ENCODE measurements at places on chromosomes 6 and 20.

DNA sequence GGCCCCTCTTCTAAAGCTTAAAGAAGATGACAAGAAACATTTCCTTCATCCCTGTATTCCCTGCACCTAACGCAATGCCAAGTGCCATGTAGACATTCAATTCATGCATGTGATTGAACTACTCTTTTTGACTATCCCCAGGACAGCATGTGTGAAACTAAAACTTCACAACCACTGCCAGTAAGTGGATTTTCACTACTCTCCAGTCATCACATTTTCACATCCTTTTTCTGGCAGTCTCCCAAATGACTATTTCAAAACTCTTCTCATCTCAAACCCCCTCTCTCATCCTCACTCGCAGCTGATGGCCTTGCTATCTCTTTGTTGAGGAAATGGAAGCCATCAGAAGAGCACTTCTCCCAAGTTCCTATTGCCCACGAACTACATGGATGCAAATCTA, 122.6 kb downstream of the OPRM1 start:
- no peak for DNase-seq

DNA sequence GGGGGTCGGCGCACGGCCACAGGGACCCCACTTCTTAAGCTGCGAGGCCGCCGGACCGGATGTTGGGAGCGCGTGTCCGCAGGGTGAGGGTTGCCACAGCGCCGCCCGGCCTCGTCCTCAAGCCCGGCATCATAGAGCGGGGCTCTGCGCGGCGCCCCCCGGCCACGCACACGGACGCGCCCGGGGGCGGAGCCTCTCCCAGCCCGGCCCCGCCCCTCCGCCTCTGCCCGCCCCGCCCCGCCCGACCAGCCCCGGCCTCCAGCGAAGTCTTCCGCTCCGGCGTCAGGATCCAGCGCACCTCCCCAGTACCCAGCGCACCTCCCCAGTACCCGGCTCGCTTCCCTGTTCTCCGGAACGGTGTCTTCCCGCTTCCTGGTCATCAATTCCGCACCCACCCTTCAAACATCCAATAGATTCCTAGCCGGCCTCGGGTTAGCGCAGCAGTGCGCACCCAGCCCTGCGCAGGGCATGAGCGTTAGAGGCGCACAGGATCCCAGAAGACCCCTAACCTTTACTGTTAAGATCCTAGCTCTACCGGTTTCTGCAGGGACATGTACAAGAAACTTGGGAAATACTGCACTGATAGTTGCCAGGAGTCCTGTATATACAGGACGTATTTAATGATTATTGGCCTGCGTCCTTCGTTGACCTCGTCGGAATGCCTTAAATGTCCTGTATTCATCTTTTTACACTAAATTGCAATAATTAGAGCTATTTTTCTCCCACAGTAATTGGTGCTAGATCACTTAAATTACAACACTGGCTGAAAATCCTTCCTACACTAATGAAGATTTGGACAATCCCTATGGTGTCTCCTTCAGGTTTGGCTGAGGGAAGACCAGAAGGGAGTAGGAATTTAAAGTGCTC, 535 bp upstream of the DNAAF9 start:
- DNase-seq, result peak; percentile 50

- no peak for DNase-seq
These were observed 2.7 kb downstream of the GFRA4 start for GRCh38 chr20:3660262-3661059.

DNA sequence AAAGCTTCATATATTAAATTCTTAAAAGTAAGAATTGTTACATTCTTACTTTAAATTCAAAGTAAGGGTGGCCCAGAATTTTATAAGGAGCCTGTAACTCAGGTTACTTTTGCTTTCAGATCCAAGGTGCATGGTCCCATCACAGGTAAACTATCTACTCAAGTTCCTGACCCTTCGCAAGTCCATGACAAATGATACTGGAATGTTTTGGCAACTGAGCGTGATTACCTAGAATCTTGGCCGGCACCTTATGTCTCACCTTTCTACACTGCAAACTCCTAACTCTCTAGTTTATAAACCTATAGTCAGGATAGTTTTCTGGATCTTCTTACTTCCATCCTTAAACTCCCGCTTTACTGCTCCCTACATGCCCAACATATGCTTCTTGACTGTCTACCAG, 67.9 kb upstream of the HMGN3 start:
- DNase-seq, result no peak

DNA sequence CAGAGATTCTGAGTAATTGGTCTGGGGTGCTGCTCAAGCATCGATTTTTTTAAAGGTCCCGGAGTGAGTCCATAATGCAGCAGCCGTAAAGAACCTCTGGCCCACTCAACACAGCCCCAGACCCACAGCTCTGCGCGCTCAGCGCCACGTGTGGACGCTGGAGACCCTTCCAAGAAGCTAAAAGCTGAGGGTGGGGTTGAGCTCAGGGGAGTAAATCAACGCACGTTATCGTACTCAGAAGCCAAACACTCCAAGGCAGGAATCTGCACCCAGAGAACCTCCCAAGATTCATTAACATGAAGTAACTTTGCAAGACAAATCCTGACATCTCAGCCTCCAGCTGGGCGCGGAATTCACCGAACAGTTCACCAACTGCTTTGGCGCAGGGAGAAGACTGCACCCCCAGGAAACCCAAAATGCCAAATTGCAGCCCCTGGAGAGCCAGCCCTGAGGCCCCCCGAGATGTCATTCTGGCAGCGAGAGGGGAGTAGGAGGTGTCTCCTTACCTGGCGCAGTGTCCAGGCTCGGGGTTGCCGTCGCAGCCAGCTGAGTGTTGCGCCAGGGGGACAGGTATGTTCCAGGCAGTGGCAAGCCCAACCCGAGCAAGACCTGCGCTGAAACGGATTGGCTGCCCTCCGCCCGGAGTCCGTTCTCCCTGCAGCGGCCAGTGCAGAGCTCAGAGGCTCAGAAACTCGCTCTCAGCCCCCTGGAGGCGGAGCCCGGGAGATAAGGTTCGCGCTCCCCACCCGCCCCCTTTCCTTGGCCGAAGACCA, at the start of gene COL21A1:
TSS of gene COL21A1 (minus strand) at position 700 of the 773 bp plus-strand sequence. CDS start 64,962 bp downstream, outside the sequence.
- DNase-seq, result no peak

DNA sequence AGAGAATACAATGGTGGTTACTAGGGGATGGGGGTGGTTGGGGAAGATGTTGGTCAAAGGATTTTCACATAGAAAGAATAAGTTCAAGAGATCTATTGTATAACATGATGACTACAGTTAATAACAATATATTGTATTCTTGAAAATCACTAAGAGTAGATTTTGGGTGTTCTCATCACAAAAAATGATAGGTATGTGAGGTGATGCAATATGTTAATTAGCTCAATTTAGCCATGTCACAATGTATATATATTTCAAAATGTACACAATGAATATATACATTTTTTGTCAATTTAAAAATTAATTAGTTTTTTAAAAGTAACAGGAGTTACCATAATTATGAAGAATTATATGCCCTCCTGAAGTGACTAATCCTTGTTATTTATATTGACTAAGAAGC, 22.3 kb downstream of the ZNF133 start:
- DNase-seq, result no peak

All from activated CD4-positive, alpha-beta T cell treated with anti-CD3 and anti-CD28 coated beads for 1 hour (primary cell).